ENCODE measurements at places on chromosomes 12 and 14.

DNA sequence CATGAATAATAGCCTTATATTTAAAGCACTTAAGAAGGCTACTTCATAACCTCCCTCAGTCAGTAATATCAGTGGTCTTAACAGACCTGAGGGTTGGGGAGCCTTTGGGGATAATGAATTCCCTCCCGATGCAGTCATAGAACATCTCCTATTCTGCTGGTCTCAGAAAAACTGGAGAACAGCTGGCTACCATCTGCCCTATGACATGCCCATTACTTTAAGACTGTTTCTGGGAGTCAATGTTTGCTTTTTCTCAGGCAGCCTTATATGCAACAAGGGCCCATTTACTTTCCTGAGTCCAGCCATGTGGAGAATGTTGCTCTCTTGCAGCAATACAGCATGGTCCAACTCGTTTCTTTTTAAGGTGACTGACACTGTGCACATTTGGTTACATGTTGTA lies 161.7 kb upstream of the PARP11 start:
- DNase-seq: no peak

GRCh38 chr12:64955746-64956145 lies 131.3 kb downstream of the TBC1D30 start:
- no peak for DNase-seq

DNA sequence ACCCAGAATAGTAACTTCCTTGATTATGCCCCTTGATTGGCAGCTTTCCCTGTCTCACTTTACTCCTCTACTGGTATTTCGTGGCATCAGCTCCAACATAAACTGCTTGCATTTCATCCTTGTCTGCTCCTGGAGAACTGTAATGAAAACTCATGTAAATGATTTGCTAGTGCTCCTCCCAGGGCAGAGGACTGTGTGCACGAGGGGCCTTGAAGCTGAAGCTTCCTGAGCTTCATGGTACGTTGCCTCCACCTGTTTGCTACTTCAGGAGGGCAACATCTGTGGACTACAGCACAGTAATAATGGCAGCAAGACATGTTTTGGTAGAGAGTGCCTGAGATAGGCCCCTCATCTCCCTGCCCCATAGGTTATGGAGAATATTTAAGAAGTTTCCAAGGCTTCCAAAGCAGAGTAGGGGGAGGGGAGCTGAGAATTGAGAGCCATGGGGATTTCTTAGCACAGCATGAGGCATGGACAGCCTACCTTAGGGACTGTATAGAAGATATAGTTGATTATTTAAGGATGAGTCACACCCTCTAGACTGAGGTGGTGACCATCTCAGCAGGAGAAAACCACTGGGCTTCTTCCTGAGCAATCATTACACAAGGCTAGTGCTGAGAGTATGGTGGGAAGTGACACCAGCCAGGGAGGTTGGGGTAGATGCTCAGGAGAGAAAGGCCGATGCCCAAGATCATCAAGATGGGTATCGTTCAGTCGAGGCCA lies 29.5 kb downstream of the CCDC198 start:
- DNase-seq: no peak

DNA sequence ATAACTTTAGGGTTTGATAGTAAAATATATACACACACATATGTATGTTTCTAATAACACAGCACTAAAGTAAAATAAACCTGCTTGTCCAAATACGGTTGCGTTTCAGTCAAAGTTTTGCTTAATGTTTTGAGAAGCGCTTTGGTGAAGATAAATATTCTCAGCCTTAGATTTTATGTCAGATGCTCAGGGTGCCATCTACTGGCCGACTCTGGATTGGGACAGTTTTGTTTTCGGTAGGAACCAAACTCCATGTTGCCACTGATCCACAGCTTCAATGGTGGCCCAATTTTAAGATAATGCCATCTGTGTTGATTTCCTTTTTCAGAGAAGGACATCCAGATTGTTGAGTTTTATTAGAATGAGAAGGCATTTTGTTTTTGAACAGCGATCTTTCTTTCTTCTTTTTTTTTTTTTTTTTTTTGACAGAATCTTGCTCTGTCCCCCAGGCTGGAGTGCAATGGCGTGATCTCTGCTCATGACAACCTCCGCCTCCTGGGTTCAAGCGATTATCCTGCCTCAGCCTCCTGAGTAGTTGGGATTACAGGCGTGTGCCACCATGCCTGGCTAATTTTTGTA lies 43.1 kb downstream of the LLPH start:
- DNase-seq: peak; percentile 41

- DNase-seq: no peak
Observed at GRCh38 chr12:100671396-100672074, 98.1 kb downstream of the GAS2L3 start.

- no peak for DNase-seq
Observed at GRCh38 chr12:4046495-4046840, 173.3 kb upstream of the PARP11 start.

- DNase-seq: no peak
Observed at GRCh38 chr12:79347866-79348265, 342.9 kb downstream of the PAWR start.

DNA sequence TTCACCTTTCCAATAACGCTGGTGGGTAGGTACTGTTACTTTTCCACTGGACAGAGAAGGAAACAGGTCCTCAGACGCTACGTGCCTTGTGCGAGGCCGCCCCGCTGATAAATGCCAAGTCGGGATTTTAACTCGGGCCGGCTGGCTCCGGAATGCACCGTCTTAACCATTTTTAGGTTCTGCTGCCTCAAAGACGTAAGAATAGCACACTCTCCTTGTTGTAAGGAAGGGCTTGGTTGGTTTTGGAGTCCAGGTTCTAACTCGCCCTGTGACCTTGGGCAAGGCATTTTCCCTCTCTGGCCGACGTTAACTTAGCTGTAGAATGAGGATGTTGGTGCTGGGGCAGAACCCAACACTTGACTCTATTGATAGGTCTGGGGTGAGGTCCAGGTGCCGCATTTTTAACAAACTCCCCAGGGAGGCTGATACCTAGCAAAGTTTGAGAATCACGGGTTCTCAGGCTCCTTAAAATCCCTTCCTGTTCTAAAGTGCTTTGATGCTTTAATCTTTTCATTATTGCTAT lies 814 bp downstream of the ANKRD13A start:
- DNase-seq: peak; percentile 23

DNA sequence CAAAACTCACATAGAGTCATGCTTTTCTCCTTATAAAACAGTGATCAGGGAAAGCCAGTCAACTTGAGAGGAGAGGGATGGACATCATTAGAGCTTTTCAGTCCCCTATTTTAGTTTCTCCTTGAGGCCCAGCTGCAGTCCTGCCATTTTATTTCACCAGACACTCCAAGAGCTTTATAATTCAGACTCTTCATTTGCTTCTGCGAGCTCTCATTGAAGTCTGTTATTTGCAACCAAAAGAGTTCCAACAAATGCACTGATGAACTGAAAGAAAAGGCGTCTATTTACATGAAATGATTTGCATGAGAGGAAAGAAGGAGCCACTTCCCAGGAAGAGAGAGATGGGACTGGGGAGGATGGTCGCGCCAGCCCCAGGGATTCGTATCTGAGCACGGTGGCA lies 86.8 kb downstream of the NDUFA12 start:
- no peak for DNase-seq

GRCh38 chr12:6605421-6606330 lies 1.5 kb downstream of the CHD4 start:
- peak; percentile 69 for DNase-seq

- no peak for DNase-seq
Observed at GRCh38 chr12:12925388-12925787, 26.6 kb downstream of the GPRC5D start.

- no peak for DNase-seq
Observed at GRCh38 chr12:59007620-59008019, 87.3 kb upstream of the LRIG3 start.

DNA sequence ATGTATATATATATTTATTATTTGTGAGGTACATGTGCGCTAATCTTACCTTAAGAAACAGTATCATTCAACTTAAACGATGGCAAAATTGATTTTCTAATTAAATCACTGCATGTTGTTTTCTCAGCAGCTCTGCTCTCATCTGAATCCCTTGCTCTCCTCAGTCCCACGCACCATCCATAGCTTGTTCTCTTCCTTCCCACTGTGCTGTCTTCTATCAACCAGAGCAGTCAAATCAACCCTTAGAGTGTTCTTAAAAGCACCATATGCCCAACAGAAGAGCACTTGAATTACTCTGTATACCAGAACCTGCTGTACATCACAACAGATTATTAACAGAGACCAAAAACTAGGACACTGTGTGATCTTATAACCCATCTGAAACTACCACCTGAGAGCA lies 209.4 kb upstream of the G2E3 start:
- no peak for DNase-seq

Data from CD4-positive, alpha-beta T cell treated with Interleukin-10 for 1 hour (primary cell).